ENCODE measurements at places on chromosomes 2 and 18.

DNA sequence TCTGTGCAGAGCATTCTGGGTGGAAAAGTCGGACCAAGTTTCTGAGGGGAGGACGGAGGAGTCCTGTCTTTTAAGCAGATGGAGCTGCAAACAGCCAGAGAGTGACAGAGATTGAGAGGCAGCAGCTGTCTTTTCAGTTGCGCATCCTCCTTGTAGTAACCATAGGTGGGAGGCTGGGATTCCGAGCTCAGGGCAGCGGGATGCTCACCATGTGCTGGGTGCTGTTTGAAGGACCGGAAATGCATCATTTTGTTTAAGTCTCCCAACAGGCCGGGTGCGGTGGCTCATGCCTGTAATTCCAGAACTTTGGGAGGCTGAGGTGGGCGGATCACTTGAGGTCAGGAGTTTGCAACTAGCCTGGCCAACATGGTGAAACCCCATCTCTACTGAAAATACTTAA, 93.4 kb downstream of the AGAP1 start:
- DNase-seq, result no peak

DNA sequence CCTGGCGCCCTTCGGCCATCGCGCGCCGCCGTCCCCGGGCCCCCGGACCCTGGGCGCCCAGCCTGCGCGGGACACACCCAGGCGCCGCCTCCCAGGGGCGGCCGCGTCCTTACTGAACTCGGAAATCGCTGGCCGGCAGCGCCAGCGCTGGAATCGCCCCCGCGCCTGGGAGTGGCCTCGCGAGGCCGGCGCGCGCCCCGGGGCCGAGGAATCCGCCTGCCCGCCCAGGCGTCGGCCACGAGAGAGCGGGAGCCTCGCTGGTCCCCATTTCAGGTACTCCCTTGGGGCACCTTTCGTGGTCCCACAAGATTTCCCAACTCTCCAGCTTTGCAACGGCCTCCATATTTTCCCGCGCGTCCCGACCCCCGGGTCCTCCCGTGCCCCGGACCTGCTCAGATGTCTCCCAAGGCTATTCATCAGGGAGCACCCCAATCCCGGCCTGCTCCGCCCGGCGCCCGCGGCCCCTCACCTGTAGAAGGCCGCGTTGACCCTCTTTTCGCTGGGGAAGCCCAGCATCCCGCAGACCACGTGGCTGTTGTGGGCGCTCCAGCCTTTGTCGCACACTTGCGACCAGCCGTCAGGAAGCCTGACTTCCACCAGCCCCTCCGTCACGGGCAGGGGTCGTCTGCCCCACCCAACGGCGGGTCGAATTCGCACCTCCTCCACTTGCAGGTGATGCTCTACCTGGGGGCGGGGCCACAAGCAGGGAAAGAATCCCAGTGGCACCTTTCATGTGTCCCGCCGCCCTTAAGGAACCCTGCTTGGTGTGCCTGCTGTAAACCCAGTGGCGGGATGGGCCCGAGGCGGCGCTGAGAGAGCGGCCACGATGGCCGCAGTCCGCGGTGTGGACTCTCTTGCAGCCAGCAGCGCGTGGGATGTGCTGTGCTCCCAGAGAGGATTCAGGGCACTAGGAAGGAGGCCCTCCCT, 4.6 kb downstream of the LOXL3 start:
- peak; percentile 48 for DNase-seq

- no peak for DNase-seq
Observed at GRCh38 chr2:143294068-143294467, 164.8 kb downstream of the ARHGAP15 start.

GRCh38 chr2:200422532-200423261, 87.2 kb downstream of the KCTD18 start:
- DNase-seq, result no peak

DNA sequence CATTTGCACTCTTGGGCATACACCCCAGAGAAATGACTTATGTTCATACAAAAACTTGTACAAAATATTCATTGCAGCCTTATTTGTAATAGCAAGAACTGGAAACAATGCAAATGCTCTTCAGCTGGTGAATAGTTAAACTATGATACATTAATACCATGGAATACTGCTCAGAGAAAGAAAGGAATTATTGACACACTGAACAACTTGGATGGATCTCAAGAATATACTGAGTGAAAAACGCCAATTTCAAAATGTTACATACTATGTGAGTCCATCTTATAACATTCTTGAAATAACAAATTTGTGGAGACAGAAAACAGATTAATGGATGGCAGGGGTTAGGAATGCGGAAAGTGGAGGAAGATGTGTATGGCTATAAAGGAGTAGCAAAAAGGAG, 17.2 kb downstream of the LNPK start:
- no peak for DNase-seq

GRCh38 chr2:176747928-176748327, 464.7 kb upstream of the HNRNPA3 start:
- DNase-seq, result no peak

GRCh38 chr2:47641366-47641765, 141.6 kb upstream of the MSH6 start:
- no peak for DNase-seq

DNA sequence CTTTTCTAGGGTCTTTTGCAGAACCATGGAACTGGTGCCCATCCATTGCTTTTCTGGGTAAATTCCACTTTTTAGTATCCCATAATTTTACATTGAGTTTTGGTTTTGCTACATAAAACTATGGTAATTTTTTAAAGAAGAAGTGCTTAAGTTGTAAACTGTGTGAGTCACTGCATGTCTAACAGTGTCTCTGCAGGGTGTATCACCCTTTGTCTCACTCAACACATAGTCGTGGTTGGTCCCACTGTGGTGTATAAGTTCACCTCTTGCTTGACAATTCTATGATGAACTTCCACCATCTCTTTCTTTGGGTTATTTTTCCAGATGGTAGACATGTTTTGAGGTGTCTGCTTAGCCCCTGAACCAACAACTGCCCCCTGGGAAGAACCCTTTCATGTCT, 10.5 kb downstream of the SCTR start:
- DNase-seq, result no peak

- no peak for DNase-seq
Observed at GRCh38 chr18:7927119-7927518, 360.0 kb downstream of the PTPRM start.

DNA sequence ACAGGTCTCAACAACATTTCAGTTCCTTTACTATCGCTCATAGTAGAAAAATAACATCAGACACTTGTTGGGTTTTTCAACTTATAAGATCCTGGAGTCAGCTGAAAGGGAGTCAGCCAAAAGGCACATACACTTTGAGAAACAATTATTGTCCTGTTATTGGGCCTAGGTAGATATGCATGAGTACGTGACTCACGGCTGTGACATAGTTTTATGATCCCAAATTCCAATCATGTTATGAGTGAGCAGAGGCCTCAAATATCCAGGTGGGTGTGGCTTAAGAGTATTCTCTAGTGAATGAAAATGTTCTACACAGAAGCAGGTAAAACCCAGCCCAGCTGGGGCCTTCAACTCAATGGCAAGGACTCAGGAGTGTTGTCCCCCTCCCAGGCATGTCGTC, 27.2 kb downstream of the SERPINB8 start:
- no peak for DNase-seq

GRCh38 chr2:113298176-113298575, 19.5 kb upstream of the PAX8 start:
- DNase-seq, result no peak

DNA sequence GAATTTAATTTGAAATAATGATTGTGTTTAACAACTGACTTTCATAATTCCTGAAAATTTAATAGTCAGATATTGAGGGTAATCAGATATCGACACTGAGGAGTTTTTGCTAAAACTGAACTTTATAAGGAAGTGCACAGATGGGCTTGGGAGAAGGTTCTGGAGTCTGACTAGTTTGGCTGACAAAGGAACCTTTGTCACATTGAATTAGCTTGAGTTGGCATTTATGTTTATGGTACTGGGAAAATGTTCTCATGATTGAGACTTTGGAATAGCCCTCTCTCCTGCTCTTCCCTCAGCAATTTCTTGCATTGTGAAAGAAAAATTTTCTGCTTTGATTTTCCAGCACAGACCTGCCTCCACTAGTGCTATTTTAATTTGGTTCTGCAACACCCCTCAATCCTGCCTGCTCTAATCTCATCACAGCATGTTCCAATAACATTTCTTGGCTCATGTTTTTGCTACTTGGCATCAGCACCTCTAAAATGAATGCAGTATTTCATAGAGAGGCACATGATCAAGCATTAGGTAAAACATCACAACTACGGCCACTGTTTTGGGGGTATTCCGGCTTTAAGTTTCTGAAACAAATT, 133.9 kb upstream of the FSHR start:
- no peak for DNase-seq

- DNase-seq, result no peak
Observed at GRCh38 chr2:38966678-38967077, 77.0 kb downstream of the ARHGEF33 start.

GRCh38 chr2:37378411-37378810, 34.0 kb downstream of the QPCT start:
- peak; percentile 60 for DNase-seq

DNA sequence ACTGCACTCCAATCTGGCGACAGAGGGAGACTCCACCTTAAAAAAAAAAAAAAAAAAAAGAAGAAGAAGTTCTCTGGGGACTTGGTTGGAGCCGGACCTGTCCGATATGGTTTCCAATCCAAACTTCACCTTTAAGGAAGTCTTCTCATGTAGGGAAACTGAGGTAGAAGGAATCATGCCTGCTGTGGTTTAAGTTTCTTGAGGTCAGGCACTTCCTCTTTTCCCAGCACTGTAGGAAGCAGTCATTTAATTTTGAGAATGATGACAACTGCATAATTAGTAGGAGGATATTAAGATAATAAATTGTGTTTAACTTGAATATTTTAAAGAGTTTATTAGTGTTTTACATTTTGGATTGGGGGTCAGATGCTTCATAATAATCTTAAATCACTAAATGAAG, 62.9 kb downstream of the KCNE4 start:
- DNase-seq, result no peak

- peak; percentile 65 for DNase-seq
Observed at GRCh38 chr18:36831139-36831538, 2.2 kb downstream of the KIAA1328 start.

DNA sequence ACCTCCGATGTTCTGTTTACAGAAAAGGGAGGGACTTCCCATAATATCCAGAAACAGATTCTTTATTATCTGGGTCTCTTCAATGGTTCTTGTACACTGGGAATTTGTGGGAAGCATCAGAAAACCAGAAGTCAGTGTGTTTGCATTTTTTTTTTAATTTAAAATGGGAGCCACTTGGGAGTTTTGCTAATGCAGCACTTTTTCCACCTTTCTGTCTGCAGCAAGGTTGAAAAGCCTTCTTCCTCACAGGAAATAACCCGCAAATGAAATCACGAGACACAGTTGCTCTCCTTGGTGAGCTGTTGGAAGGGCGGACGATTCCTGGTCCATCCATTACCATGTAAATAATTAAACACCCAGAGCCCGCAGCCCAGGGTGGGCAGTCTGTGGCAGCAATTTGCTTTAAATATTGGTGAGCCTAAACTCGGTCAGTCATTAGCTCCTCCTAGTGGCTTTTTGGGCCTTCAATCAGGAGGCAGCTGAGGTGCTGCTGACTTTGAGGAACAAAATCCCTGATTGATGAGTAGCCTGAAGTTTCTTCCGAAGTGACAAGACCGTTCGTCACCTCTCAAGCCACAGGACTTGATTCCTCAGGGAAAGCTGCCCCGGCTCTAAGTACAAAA, 471.5 kb downstream of the EPHA4 start:
- no peak for DNase-seq

DNA sequence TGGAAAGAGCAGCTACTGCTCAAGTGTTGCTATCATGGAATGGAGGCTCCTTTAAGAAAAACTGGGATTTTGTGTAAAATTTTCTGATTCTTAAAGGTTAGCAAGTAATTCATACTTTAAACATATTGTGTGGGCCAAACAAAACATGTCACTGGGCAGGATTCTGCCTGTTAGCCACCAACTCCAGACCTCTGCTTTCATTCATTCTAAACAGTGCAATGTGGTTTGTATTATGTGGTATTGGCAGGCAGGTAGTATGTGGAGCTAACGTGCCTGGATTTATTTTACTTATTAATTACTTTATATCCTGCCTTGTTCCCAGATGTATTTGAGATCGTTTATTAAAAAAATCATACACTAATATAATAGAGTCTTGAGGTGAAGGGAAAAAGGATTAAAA, 1521.3 kb upstream of the ACVR2A start:
- no peak for DNase-seq

GRCh38 chr2:46979571-46979979, 64.0 kb upstream of the MCFD2 start:
- no peak for DNase-seq

GRCh38 chr2:196703695-196704094, 64.2 kb downstream of the CCDC150 start:
- DNase-seq, result peak; percentile 34

GRCh38 chr2:150046211-150046610, 441.3 kb downstream of the RND3 start:
- DNase-seq, result no peak

DNA sequence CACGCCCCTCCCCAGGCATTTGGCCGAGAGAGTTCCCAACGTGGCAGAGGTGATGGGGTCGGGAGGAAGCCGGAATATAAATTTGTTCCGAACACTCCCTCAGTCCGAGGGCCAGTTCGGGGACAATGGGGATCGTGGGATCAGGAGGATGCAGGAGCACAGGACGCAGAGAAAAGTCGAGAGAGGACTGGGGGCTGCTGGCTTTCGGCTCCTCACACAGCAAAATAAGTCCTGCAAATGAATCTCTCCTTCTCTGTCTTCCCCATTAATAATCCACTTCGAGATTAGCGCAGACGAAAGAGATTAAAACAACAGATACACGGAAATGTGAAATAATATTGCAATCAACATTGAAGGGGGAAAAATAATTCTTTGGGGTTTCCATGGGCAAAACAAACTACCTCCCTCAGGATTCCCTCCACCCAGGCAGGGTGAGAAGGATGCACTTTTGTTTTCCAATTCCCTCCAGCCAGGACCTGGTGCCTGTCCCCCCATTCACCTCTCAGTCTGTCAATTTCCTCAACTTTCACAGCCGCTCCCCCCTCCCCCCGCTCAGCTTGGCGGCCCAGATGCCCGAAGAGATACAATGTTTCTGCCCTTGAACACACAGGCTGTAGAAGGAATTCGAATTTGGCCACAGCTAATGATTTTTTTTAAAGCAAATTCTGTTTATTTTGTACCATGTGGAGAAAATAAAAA, 3.1 kb upstream of the ZEB2 start:
- no peak for DNase-seq

DNA sequence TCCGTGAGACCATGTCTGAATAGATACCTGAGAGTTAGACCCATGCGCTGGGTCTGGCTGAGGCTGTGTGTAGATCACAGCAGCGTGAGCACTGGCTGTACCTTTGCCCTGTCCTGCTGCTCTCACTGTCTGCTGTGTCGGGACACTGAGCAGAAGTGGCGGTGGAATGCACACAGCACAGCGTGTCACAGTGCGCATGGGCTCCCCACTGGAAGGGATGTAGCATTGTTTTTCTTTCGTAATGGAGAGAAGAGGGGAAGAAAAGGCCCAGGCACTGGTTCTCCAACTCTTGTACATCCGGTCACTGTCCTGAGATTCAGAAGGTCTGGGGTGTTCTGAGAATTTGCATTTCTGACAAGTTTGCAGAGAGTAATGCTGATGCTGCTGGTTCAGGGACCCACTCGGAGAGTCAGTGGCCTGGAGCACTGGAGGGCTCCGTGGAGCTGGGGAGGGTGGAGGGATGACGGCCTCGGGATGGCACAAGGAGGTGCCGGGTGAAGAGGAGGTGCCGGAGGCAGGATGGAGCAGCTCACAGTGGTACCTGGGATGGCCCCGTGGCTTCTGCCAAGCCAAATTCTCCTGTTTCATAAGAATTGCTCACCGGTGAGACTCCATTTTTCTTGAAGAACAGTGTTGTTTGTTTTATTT, 252.8 kb downstream of the LDLRAD4 start:
- no peak for DNase-seq

Data from fibroblast of villous mesenchyme (primary cell).